ENCODE measurements at places on chromosomes 16 and 17.

- DNase-seq: no peak
These were observed 98.0 kb downstream of the RAB11FIP4 start for GRCh38 chr17:31489295-31490018.

DNA sequence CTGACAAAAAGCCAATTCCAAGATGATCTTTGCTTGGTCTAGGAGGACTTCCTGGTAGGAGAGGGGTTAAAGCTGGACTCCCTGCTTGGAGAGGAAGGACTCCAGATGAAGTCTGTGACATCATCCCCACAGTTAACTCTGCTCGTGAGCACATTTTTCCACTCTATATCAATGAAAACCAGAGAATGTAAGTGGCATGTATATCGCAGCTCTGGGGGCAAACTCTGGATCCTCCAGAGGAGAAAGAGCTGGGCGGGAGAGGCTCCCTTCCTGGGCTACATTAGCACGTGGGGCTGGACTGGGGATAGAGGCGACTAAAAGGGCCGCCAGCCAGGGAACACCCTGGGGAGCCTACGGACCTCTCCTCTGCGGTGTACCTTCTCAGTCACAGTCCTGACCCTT lies 34.1 kb downstream of the HIC1 start:
- DNase-seq: no peak

GRCh38 chr17:43515656-43516055 lies 30.5 kb downstream of the ETV4 start:
- DNase-seq: no peak

GRCh38 chr17:1260086-1260769 lies 10.0 kb upstream of the BHLHA9 start:
- no peak for DNase-seq

- DNase-seq: no peak
These were observed 586 bp downstream of the UBALD2 start for GRCh38 chr17:76265624-76266243.

DNA sequence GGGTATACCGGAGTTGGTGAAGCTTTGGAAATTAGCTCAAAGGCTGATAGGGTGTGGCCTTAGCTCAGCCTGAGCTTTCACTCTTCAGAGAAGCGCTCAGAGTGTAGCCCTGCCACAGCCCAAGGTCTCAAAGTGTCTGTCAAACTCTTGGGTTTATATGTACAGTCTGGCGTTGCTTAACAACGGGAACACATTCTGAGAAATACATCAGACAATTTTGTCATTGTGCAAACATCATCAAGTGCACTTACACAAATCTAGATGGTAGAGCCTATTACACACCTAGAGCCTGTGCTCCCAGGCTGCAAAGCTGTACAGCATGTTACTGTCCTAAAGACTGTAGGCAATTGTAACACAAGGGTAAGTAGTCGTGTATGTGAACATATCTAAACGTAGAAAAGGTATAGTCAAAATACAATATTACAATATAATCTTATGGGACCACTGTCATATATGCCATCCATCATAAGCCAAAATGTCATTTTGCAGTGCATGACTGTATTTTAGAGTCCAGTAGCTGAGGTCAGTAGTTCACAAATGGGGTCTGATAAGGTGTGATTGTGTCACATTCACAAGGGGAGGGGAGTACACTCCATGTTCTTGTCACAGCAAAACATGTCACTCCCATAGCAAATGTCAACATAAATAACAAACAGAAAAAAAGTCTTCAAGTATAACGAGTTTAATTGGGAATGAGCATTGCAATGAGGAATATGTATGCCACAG lies 20.6 kb downstream of the CHAD start:
- DNase-seq: peak; percentile 23

- no peak for DNase-seq
These were observed 881.3 kb downstream of the CDH11 start for GRCh38 chr16:64240586-64240985.

- no peak for DNase-seq
These were observed 18.9 kb downstream of the C16orf86 start for GRCh38 chr16:67685388-67686112.

- DNase-seq: no peak
These were observed 7.5 kb upstream of the SMTNL2 start for GRCh38 chr17:4576729-4577322.

- no peak for DNase-seq
These were observed 45.8 kb downstream of the TENT4B start for GRCh38 chr16:50198802-50199403.

DNA sequence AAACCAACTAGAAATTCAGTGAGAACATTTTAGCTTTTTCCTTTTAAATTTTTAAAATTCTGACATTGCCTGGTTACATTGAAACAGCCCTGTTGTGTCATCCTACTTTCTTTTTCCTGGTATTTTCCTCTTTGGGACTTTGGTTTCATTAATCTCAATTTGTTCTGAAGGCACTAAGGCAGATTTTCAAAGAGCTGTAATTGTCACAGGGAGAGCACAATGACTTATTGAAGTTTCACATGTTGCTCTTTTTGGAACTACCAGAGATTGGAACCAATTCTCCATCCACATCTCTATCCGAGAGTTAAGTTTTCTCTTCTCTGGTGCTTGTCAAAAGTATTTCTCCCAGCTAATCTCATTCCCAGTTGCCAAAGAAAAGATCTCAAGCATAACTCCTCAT lies 144.7 kb upstream of the TBX2 start:
- DNase-seq: no peak
